Activated naive CD4-positive, alpha-beta T cell treated with anti-CD3 and anti-CD28 coated beads, Interleukin-2, amount 50 U/mL, for 72 hours (primary cell): ENCODE measurements at places on chromosomes 5 and 9. TPM values are rescaled to one million over a fixed set of nuclear protein-coding genes. Genes with fewer than 3 reads are reported as not detected.

GRCh38 chr5:68240202-68240601 lies 24.6 kb downstream of the PIK3R1 start:
- DNase-seq: no peak

DNA sequence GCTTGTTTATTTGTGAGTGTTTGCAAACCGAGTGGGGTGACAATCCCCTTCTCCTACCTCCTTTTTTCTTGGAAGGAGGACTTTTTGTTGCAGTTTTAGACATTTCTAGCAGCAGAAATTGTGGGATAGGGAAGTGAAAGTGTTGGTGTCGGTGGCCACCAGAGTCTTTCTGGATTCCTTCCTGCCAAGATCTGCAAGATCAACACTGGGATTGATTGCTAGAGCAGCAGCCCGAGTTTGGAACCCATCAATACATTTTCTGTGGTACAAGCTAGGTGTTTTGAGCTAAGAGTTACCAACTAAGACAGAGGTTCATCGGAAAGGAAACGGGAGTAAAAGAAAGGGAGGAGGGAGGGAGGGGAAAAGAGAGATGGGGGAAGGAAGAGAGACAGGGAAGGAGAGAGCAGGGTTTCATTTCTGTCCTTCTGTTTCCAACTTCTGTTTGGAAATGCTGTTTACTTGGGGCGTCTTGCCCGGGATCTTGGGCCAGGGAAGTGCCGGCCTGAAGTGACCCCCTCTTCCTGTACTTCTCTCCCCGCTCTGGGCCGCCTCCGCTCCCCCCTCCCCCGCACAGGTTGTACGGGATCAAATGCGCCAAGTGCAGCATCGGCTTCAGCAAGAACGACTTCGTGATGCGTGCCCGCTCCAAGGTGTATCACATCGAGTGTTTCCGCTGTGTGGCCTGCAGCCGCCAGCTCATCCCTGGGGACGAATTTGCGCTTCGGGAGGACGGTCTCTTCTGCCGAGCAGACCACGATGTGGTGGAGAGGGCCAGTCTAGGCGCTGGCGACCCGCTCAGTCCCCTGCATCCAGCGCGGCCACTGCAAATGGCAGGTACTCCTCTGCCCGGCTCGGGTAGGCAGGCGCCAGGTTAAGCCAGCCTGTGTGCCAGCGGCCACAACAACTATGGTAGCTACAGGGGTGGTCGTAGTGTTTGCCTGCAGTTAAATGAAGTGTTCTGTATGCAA lies 4.0 kb downstream of the ISL1 start:
- no peak for DNase-seq

DNA sequence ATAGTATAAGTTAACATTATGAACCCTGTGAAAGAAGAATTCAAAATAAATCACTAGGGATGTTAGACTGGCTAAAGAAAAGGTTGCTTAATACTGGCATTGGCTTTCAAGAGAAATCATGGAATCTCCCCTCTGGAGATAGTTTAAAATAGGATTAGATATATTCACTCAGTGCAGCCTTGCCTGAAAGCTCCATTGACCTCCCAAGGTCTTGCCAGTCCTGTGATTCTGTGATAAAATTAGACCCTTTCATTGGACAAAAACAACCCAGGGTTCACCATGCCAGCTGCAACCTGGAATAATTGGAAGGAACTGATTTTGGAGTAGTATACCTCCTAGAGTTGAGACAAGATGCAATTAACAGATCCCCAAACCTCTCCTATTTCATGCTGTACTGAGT lies 588.1 kb upstream of the MEF2C start:
- no peak for DNase-seq

GRCh38 chr5:51001227-51001923 lies 334.9 kb downstream of the PARP8 start:
- DNase-seq: no peak

- DNase-seq: no peak
Observed at GRCh38 chr5:40309851-40310250, 369.9 kb upstream of the PTGER4 start.

DNA sequence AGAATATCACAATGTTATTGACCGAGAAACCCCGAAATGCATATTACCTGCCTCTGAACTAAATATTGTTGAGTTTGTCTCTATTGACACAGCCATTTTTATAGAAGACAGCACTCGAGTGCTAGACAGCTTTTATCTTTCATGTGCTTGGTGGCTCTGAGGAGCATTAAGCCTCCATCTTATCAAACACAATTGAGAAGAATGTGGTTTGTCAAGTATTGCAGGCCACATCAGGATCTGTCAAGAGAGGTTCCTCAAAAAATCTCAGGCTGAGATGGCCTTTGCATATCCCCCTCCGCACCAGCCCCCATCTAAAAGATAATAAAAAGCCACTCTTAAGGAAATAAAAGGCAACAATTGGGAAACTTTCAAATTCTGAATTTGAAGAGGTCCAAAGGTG lies 284.8 kb downstream of the DENND1A start:
- DNase-seq: no peak

DNA sequence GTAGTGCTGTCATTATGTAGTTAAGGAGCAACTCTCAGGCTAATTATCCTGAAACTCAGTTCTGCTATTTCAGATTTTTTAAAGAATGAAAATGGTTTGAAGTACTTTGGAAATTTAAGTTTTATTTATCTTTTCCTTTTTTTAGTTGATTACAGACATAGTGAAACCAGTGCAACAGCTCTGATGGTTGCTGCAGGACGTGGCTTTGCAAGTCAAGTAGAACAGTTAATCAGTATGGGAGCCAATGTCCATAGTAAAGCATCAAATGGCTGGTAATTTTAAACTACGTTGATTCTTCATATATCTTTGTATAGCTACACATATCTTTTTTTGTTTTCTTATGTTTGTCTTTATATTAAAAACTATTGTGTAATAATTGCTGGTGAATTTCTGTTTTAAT lies 34.9 kb downstream of the YTHDC2 start:
- DNase-seq: no peak

DNA sequence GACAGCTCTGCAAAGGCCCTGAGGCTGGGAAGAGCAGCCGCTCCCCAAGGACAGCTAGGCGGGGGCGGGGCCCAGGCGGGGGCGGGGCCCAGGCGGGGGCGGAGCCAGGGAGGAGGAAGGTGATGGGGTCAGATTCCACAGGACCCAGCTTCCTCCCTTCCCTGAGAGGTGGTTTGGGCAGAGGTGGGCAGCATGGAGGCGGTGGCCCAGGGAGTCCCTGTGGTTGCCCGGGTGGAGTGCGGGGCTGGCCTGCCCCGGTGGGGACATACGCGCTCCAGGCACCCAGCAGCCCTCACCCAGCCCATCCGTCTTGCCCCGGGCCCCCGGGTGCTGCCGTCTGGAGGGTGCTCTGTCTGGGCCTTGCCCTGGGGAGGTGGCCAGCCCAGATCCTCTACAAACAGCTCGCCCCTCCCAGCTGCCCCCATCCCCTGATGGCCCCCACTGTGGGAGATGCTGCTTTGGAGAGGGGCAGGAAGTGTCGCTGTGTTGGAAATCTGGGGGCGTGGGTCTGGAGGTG lies 11.0 kb upstream of the RNU6ATAC start:
- no peak for DNase-seq

DNA sequence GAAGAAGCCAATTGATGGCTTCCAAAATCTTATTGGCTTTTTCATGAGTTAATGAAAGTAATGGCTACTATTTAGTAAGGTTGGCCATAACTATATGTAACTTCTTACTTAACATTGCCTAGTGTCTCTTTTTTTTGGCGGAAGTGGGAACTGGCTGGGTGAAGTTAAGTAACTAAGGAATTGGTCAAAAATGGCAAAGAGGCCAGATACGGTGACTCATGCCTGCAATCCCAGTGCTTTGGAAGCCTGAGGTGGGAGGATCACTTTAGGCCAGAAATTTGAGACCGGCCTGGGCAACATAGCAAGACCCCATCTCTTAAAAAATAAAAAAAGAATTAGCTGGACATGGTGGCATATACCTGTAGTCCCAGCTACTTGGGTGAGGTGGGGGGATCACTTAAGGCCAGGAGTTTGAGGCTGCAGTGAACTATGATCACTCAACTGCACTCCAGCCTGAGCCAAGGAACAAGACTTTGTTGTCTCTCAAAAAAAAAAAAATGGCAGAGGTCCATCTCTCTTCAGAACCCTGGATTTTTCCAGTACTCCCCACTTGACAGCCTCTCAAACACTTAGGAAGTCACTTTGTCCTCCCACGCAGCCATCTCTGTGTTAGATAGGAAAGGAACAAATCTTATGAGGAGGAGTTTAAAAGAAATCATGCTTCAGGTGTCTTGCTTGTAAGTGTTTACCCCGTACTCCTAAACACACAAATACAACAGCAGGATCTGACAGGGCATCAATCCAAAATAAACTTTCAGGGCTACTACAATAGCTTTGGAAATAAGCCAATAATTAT lies 75.7 kb downstream of the TEK start:
- DNase-seq: no peak

Gene PLPPR1
- not detected for total RNA-seq

Gene CRHBP
- not detected for total RNA-seq

Gene DCTN4
- total RNA-seq: 56.4 TPM

Gene CDH9
- total RNA-seq: not detected

Gene SPAAR
- not detected for total RNA-seq
